ENCODE measurements at places on chromosomes 4 and X.
A peak's percentile ranks its signal among the peaks of the same experiment; 100 is the strongest.

DNA sequence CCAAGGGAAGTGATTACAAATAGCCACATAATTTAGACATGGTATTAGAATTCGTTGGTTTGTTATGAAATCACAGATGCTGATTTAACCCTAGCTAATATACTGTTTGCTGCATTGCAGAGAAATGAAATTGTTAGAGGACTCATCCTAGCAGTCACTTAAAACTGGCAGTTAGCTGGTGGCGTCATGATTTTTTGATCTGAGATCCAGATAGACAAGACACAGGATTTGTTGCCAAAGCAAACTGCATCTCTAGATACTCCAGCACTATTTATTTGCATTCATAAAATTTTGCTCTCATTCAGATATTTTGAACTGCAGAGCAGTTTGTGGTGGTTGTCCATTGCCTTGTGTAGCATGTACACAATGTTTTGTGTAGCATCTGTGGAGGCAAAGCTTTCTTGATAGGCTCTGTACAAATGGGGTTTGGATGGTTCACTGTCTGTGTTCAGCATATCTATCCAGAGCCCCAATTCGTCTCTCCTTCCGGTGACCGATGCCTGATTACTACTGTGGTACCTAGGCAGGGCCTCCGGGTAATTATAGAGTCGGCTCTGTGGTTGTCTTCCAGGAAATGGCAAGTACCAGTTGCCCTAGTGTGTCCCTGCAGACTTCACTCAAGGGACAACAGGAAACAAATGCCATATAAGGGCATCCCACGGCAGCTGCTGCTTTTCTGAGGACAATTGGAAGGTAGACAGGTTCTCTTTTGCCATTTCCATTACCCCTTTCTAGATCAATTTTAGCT lies 30.1 kb upstream of the SPARCL1 start:
- DNase-seq = no peak

DNA sequence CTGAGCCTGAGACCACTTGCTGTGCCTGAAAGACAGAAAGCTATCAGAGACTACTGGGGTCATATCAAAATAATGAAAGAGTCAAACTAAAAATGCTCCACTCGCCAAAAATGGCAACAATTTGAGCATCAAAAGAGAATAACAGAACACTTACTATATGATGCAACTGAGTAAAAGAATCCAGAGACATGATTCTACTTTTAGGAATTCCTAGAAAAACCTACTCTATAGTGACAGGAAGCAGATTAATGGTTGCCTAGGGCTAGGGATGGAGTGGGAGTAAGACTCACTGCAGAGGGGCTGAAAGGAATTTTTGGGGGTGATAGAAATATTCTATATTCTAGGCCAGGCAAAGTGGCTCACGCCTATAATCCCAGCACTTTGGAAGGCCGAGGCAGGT lies 29.4 kb upstream of the SLAIN2 start:
- no peak for DNase-seq

- no peak for DNase-seq
Observed at GRCh38 chr4:26858035-26858918, 2.4 kb upstream of the STIM2 start.

- DNase-seq = no peak
Observed at GRCh38 chr4:75930152-75930551, 10.7 kb downstream of the NAAA start.

- DNase-seq = no peak
Observed at GRCh38 chr4:105894660-105895582, at the start of gene NPNT. Gene NPNT (plus strand): TSS chr4:105895471. CDS start chr4:105895653, 182 bp downstream.

DNA sequence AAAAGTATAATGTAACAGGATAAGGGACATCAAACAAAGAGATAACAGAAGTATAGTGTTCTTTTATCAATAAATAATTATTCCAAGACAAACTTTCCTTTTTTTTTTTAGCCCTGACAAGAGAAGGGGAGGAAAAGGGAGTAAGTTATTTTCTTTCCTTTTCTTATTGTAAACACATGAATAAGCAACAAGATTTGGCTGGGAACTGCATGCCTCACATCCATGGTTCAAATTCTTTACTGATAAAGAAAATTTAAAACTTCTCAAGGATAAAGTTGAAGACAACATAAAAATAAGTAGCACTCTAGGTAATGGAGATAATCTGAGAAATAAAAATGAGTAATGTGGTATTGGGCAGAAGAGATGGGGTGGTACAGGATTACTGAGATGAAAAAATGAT lies 71.6 kb downstream of the NEK1 start:
- DNase-seq = no peak

- peak; percentile 45 for DNase-seq
Observed at GRCh38 chr4:94974773-94975172, 217.0 kb downstream of the BMPR1B start.

- no peak for DNase-seq
Observed at GRCh38 chrX:56759736-56760409, 30.8 kb downstream of the NBDY start.

DNA sequence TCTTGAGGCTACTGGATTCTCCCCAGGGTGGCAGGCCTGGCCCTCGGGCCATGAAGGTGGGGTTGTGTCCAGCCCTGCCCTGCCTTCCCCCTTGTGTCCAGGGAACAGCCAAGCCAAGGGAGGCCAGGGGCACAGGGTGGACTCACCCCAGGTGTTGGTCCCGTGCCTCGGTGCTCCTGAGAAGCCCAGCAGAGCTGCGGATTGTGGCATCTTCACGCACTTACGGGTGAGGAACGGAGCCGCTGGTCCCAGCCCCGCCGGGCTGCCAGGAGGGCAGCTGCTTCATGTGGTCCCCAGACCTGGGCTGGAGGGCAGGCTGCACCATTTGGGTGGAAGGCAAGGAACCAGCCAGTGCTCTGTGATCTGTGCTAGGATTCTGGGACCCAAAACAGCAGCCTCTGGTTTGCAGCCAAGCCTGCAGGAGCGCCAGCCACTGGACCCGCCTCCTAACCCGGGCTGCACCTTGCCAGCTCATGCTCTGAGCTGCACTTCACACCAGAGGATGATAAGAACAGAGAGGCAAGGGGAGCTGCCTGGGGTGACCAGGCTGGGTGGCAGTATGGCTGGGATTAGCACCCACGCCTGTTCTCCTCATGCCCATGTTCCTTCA lies 36.1 kb upstream of the HMX1 start:
- DNase-seq = no peak

DNA sequence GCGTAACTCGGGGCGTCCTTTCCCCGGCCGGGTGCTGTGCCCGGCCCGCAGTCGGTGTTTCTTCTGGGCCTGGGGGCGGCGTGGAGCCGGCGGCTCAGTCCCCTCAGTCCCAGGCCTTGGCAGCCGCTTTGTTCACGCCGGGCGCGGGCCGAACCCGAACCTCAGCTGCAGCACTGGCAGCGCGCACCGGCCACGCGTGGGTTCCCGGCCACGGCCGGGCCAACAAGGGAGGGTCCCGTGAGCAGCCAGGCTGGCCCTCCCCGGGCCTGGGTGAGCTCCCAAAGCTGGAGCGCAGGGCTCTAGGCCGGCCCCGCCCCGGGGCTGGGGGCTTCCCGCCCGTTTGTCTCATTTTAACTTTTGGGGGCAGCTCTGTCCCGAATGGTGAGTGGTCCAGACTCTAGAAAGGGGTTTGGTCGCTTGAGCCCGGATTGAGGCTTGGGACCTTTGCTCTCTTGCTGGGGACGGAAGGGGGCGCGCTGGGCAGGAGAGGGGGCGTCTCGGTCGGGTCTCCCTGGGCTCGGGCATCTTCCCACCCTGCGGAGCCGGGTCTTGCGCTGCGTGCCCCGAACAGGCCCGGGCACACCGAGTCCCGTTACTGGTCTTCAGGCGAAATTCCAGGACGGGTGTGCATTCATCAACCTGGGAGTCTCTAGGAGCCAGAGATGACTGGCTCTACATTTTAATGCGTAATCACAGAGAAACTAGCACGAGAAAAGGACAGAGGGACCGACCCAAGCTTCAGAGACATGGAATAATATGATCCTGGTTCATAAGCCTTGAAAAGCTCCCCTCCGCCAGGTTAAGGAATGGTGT lies 177.1 kb downstream of the CBR4 start:
- no peak for DNase-seq

- no peak for DNase-seq
Observed at GRCh38 chr4:101198682-101199339, 148.5 kb downstream of the PPP3CA start.

DNA sequence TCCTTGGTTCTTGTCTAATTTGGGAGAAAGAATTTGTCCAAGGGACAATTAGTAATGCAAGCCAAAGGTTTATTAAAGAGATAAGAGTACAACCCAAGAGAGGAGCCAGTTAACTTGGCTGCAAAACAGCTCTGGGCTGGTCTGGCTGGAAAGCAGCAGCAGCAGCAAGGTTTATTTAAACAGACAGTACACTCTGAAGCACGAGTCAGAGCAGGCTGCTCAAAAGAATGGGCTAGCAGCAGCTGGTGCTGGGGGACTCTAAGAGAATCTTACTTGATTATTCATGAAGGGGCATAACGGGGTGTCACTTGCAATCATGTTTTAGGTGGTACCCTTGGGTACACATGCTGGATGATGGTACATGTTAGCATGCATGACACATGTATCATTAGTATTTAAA lies 17.1 kb upstream of the CT47C1 start:
- DNase-seq = no peak

- no peak for DNase-seq
Observed at GRCh38 chr4:15809466-15809865, 31.3 kb downstream of the CD38 start.

- DNase-seq = no peak
Observed at GRCh38 chr4:95114521-95114920, 356.8 kb downstream of the BMPR1B start.

GRCh38 chrX:40880712-40881111 lies 145.4 kb upstream of the MED14 start:
- DNase-seq = no peak

DNA sequence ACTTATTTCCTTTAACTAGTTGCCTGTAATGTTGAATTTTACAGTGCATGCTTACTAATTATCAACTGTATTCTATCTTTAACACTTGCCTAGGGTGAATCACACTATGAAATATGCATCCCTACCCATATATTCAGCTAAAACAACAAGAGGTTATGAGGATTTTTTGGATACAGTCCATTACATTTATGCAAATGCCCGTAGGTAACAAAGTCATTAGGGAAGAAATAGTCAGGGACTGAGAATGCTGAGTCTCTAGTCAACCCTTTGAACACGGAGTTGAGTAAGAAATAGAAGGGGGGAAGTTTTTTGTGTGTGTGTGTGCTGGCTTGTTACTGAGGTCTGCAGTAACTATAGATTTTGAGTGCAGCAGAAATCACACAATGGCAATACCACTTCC lies 26.1 kb upstream of the CBLL2 start:
- DNase-seq = no peak

DNA sequence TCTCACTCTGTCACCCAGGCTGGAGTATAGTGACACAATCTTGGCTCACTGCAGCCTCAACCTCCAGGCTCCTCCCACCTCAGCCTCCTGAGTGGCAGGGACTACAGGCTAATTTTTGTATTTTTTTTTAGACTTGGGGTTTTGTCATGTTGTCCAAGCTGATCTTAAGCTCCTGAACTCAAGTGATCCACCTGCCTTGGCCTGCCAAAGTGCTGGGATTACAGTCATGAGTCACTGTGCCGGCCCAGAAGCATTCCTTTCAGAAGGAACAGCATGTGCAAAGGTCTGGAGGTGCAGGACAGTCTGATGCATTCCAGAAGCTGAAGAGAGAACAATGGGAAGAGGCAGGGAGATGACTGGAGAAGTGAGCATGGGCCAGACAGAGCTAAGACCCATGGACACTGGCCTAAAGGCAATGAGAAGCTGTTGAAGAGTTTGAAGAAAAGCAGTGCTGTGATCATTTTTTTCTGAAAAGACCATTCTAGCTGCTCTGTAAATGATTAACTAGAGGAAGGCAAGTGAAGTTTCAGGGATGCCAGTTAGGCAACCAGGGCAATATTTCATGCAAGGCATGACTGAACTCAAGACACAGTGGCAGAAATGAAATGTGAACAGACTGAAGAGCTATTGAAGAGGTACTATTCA lies 43.2 kb downstream of the MANBA start:
- DNase-seq = no peak

DNA sequence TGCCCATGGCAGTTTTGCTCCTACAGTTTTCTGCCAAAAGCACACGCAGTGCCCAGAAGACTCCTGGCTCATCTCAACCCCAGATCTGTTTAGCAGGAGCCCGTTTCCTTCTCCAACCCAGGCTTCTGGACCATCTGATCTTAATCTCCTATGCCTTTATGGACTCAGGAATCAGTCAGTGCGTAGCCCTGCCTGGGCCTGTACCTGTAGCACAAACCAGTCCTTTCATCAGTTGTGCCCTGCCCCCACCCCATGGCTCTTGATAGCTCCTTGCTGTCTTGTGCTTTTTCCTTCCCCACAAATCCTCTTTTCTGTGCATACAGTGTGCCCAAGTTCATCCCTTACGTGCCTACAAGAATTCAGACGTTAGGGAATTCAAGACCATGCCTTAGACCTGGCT lies 1.5 kb downstream of the ZNF718 start:
- DNase-seq = no peak

DNA sequence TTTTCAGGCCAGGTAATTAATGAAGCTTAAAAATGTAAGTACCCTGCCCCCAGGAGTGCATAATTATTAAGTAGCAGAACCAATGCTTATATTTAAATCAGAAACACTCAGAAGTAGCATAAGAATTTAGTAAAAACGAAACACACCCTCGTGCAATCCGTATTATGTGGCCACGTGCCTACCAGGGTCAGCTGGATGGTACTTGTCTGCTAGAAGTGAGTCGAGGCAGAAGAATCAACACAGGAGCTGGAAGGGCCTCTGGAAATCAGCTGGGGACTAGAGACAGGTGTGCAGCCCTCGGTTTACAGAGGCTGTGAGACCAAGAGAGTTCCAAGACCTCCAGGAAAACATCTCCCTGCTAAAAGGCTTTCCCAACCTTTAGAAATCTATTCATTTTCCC lies 559 bp upstream of the FAM47E start:
- DNase-seq = no peak

DNA sequence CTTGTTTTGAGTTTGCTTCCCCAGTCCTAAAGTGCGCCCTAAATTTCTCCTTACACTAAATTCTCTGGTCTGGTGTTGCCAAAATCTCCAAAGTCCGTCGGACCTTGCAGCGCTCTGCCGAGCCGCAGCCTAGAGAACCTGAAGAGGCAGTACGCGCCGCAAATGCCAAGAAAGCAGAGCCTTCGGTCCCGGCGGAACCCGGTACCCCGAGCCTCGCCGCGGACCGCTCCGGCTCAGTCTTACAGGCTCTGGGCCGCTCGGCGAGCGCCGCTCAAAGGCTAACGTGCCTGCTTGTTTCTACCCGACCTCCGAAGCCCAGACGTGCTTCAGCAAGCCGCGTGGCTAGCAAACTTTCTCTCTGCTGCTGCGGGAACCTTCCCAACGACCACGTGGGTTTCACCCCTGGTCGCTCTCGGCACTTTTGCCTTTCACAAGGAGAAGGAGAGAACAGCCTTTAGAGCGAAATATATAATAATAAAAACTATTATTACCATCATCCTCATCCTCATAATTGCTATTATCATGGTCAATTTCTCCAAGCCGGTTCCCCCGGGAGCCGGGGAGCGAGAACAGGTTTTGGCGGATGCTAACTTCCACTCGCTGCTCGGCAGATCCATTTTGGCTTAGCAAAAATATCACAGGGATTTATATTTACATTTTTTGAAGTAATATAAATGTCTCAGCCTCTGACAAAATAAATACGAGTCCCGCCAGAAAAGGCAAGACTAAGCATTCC lies 2.2 kb upstream of the HTR2C start:
- no peak for DNase-seq
